ENCODE measurements at places on chromosomes 7 and 10. TPM values are rescaled to one million over a fixed set of nuclear protein-coding genes. Genes with fewer than 3 reads are reported as not detected.
A peak's percentile ranks its signal among the peaks of the same experiment; 100 is the strongest.

HIPK2 gene
- total RNA-seq: 131 TPM

CYP17A1 gene
- not detected for total RNA-seq

PVRIG gene
- not detected for total RNA-seq

CYP2E1 gene
- 1.1 TPM for total RNA-seq

HOXA7 gene
- total RNA-seq: not detected

- DNase-seq: no peak
These were observed 45.2 kb downstream of the WIPF3 start for GRCh38 chr7:29851487-29851886.

DNA sequence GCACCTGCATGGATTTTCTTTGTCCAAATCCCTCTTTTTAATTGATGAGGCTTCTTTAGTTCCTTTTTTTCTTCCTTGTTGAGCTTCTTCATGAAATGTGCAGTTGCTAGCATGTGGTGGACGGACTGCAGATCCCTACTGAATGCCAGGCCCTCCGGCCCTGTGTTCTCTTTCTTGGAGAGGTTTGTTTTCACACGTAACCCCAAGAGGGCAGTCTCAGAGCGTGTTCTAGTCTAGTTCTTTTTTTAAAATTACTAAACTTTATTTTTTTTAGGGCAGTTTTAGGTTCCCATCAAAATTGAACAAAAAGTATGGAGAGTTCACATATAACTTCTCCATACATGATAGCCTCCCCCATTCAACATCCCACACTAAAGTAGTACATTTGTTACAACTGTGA, 190.0 kb downstream of the CFTR start:
- DNase-seq: no peak

DNA sequence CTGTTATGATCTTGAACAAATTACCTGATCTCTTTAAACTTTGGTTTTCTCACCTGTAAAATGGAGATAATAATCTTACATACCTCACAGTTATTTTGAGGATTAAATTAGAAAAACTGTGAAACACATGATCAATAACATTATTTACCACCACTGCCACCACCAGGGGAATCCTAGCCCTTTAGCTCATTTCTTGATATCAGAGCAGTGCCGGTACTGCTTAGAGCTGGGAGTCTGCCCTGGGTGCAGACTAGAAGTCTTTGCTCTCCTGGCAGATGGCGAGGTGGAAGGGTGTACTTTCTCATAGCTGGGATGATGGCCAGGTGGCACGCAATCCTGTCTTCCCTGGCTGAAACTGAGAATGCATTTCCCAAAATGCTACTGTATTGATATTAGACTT, 12.7 kb upstream of the EFCAB10 start:
- no peak for DNase-seq

- no peak for DNase-seq
These were observed 3.8 kb downstream of the SHTN1 start for GRCh38 chr10:117001144-117001543.

DNA sequence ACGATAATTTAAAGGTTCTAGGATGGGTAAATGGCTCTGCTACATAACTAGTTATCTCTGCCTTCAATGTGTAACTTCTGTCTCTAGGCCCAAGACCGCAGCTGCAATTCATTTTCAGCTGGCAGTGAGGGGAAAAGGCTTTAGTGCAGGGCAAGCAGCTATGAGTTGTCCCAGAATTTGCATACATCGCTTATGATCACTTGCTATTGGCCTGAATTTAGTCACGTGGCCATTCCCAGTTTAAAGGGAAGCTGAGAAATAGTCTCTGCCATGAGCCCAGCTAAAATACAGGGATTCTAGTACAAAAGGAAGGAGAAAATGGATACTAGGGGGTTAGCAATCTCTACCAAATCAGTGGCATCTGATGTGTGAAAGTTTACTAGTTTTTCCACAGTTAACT, 145.8 kb upstream of the IMMP2L start:
- DNase-seq: no peak

DNA sequence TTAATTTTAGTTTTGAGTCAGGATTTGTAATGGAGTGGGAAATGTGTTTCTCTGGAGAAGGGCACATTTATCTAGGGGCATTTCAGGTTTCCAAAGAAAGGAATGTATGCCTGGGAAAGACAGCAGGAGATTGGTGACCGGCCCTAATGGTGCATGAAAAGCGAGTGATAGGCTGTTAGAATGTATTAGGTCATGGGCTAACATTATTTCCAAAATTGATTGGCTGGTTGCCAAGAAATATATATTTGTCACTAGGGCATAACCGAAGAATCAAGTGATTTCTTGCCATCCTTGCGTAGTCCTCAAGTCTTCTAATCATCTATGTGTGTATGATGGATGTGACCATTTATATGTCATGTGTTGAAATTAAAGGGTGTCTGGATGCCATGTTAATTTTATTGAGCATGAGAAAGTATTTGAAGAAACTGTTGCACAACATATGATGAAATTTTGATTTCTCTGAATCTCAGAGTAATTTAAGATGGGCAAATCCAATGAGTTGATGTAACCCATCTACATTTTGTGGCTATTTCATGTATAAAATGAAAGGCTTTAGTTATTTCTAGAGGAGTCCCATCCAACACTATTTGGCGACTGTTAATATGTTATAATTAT, 248.4 kb downstream of the BMPER start:
- DNase-seq: no peak

- no peak for DNase-seq
These were observed 483.9 kb downstream of the AUTS2 start for GRCh38 chr7:70082099-70082611.

GRCh38 chr7:66523409-66523808, 105.3 kb upstream of the KCTD7 start:
- peak; percentile 36 for DNase-seq

DNA sequence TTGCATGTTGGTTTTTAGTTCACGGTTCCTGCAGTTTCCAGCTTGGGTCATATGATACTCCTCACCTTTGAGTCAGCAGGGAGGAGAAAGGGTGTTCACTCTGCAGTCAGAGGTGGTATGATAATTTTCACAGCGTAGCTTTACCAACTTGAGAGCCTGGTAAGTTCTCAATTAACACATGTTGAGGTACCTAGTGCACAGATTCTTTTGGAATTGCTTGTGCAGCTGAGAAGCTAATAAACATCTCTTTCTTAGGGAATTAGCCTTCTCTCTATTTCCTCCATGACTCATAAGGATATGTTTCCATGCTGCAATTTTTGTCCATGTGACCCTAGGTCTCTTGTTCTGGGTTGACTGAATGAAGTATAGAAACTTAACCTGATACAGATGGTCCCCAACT, 166.6 kb downstream of the KIF20B start:
- no peak for DNase-seq

- no peak for DNase-seq
These were observed 24.0 kb downstream of the ZNRF2 start for GRCh38 chr7:30308389-30308788.

DNA sequence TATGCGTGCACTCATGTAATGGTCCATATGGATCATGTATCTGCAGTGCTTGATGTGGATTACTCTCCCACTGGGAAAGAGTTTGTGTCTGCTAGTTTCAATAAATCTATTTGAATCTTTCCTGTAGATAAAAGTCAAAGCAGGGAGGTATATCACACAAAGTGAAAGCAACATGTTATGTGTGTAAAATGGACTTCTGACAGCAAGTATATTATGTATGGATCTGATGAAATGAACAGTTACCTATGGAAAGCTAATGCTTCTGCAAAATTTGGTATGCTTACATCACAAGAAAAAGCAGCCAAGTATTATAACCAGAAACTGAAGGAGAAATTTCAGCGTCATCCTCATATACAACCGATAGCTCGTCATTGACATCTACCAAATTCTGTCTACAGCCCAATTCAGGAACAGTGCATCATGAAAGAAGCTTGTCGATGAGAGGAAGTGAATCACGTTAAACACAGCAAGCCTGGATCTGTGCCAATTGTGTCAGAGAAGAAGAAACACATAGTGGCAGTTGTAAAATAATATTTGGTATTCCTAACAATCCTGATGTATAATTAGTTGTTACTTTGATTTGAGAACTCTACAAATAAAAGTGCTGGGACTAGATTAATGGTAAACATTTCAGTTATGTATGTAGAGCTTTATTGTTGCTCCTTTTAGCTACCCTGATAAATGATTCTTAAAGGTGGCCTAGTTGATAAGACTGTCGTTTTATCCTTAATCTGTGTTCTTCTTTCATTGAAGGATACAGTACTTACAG, 14.2 kb upstream of the SYPL1 start:
- no peak for DNase-seq

DNA sequence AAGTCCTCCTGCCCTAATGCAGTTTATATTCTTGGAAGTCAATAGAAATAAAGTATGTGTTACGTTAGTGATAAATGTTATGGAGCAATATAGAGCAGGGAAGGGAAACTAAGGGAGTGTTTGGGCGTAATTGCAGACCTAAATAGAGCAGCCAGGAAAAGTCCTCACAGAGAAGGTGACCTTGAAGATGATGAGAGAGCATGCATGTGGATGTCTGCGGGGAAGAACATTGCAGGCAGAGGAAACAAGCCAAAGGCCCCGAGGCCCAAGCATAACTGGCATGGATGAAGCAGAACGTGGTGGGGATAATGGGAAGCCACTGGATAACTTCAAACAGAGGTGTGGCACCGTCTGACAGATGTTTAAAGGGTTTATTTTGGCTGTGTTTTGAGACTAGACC, 12.5 kb downstream of the ADD3 start:
- DNase-seq: no peak

DNA sequence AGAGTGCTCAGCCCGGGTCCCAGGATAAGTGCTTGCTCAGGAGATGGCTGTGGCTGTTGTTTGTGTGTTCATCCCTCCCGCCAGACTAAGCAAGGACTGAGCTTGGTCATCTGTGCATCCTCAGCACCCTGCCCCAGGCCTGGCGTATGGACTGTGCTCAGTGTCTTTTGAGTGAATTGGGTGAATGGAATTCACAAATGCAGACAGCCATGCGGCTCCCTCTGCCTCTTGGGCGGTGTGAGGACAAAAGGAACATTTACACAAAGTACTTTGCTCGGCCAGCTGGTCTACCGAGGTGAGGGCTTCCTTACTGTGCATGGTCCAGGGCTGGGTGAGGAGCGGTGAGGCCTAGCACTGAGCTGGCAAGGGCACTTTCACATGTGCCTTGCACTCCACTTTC, 120.2 kb downstream of the CDH23 start:
- no peak for DNase-seq

GRCh38 chr10:132838346-132838970, 52.5 kb upstream of the NKX6-2 start:
- DNase-seq: no peak

GRCh38 chr10:114682121-114682520, 24.0 kb upstream of the ABLIM1 start:
- no peak for DNase-seq

- no peak for DNase-seq
These were observed 49.6 kb downstream of the MPP7 start for GRCh38 chr10:28253169-28253785.

- peak; percentile 59 for DNase-seq
These were observed 7.8 kb downstream of the NOD1 start for GRCh38 chr7:30470771-30471170.

DNA sequence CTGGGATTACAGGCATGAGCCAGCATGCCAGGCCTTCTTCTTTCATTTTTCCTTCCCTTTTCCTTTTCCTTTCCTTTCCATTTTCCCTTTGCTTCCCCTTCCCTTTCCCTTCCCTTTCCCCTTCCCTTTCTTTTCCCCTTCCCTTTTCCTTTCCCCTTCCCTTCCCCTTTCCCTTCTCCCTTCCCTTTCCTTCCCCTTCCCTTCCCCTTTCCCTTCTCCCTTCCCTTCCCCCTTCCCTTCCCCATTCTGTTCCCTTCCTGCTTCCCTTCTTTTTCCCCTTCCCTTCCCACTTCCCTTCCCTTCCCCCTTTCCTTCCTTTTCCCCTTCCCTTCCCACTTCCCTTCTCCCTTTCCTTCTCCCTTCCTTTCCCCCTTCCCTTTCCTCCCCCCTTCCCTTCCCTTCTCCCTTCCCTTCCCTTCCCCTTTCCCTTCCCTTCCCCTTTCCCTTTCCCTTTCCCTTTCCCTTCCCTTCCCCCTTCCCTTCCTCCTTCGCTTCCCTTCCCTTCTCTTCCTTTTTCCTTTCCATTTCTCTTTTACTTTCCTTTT, 712.2 kb upstream of the POM121L12 start:
- no peak for DNase-seq

- DNase-seq: no peak
These were observed 72.6 kb downstream of the AHR start for GRCh38 chr7:17370901-17371585.

Data from right cardiac atrium (tissue), 5 donors.